ENCODE measurements at places on chromosomes 4 and X. TPM values are rescaled to one million over a fixed set of nuclear protein-coding genes. Genes with fewer than 3 reads are reported as not detected.

DNA sequence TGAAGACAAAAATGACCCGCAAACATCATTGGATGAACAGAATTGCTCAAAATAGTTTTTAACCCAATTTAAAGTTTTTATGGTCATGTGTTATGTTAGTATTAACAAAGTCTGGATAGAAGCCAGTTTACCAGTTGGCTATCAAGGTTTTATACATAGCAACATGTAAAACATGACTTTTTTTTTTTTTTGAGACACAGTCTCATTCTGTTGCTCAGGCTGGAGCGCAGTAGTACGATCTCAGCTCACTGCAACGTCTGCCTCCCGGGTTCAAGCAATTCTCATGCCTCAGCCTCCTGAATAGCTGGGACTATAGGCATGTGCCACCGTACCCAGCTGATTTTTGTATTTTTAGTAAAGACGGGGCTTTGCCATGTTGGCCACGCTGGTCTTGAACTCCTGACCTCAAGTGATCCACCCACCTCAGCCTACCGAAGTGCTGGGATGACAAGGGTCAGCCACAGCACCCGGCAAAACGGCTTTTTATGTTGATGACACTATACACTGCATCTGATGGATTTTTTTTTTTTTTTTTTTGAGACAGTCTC, 3.4 kb downstream of the SAT1 start:
- no peak for DNase-seq

DNA sequence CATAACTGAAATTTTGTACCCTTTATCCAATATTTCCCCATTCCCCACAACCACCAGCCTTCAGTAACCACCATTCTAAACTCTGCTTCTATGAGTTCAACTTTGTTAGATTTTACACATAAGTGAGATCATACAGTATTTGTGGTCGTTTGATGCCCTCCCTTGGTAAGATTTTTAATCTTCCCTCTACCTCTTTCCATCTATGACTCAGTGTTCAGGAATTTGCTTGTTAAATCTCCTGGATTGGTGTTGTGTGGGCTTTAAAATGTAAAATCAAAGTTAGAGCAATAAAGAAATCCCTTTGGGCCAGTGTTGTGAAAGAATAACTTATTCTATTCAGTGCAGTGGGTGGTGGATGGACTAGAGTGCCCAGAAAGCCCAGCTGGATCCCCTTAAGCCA, 37.4 kb downstream of the SLC16A2 start:
- peak; percentile 72 for DNase-seq

DNA sequence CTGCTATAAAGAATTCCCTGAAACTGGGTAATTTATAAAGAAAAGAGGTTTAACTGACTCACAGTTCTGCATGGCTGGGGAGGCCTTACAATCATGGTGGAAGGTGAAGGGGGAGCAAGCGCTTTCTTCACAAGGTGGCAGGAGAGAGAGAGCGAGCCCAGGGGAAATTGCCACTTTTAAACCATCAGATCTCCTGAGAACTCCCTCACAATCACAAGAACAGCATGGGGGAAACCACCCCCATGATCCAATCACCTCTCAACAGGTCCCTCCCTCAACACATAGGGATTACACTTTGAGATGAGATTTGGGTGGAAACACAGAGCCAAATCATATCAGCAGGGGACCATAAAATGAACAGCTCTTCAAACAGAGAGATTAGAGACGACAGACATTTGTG, 198.6 kb downstream of the MAGEB5 start:
- DNase-seq, result no peak

The NEUROG2 gene
- total RNA-seq, result 0.06 TPM

The NIPAL1 gene
- total RNA-seq, result 0.71 TPM

The CYSLTR1 gene
- total RNA-seq, result 0.06 TPM
